Right atrium auricular region (tissue), 2 donors: ENCODE measurements at places on chromosomes 1 and 21. TPM values are rescaled to one million over a fixed set of nuclear protein-coding genes. Genes with fewer than 3 reads are reported as not detected.

The TFF3 gene
- 5.0 TPM for total RNA-seq

The FAM131C gene
- total RNA-seq, result 5.2 TPM

The OMA1 gene
- 27.0 TPM for total RNA-seq

The CLCA4 gene
- not detected for total RNA-seq

The ACTA1 gene
- 3,527 TPM for total RNA-seq

The SERPINC1 gene
- total RNA-seq, result not detected

The OR2T29 gene
- total RNA-seq, result not detected
